ENCODE measurements at places on chromosomes 2 and 18.

GRCh38 chr2:2520401-2520811, 189.3 kb upstream of the MYT1L start:
- no peak for DNase-seq

DNA sequence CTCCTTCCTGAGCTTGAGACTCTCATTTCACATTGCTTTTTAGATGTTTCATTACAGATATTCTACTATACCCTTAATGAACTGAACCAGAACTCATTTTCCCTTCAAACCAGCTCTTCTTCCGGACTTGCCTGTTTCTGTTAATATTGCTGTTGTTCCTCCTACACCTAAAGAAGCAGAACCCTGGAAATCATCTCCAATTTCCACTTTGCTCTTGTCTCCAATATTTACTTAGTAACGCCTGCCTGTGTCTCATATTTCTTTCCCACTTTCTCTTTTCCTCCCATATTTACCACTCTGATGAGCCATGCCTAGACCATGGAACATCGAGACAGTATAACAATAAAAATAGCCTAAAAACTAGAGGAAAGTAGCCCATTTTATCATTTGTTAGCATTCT, 17.9 kb upstream of the GMCL1 start:
- DNase-seq, result no peak

DNA sequence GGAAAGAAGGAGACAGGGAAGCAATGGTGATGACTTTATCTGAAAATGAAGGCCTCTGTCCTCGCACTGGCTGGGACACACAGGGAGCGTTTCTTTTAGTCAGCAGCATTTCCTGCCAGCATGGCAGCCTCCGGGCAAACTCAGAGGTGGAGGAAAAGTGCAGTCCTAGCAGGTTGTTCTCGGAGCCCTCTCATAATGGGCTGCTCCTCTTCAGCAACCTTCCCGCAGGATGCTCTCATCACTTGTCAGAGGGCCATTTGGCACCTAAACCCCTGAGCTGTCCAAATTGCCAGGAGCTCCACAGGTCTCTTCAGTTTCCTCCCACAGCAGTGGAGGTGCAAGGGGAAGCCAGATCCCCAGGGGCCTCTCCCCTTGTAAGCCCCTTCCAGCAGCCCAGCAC, 6.2 kb downstream of the STK39 start:
- no peak for DNase-seq

DNA sequence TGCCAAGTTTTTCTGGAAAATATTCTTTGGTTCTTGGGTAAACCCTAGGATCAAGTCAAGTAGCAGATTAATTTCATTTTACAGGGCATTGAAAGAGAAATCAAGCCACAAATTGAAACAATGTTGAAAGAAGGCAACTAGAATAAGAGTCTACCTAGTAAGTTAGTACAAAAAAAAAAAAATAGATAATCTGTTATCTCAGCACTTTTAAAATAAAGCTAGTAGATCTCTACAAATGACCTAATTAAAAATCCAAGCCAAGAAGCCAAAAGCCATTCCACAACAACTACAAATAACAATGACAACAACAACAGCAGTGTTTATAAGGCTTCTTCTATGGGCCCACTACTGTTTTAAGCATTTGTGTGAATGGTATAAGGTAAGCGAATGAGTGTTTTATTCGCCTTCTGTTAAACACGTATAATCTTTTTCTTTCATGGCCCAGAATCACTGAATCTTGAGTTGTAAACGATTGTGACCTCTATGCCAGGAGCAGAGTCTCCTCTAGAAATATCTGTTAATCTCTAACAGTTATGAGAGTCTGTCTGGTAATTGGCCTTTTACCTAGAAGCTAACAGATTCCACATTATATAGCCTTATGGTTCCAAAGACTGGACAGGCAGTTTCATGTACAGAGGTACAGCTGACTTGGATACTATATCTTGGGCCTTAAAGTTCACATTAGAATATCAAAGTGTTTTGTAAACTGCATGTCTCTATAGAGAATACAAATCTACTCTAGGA, 28.6 kb upstream of the CUL3 start:
- no peak for DNase-seq

DNA sequence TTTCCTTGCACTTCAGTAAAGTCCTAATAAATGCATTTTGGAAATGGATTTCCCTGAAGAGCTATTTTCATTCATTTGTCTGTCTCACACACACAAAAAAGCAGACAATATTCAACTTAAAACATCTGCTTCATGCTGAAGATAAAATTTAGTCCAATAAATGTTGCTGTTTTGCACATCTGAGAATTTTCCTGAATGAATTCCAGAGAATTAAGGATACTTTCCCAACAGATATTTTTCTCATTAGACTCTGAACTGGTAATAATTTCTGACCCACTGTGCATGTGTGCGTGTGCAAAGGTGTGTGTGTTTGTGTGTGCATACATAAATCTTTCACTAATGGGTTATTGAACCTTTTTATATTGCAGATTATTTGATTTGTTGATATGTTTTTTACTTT, 390.2 kb upstream of the TMEFF2 start:
- DNase-seq, result no peak

- no peak for DNase-seq
These were observed 778.5 kb upstream of the FANCL start for GRCh38 chr2:59019566-59020159.

DNA sequence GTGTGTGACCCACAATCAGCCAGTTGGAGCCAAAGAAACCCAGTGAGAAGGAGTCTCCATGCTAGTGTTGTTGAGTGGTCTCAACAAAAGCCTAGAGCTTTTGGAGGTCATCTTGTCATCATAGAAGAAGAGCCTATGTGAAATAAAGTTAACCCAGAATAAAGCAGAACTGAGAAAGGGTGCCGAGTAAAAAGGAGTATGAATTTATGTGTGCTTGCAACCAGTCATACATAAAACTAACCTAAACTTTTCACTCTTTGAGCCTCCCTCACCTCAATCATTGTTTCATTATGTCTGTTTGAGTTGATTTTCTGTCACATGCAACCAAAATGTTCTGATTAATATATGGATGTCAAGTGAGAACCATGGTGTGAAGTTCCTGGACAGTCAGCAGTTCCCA, 599.3 kb upstream of the ZEB2 start:
- no peak for DNase-seq

GRCh38 chr2:50102383-50102782, 929.5 kb downstream of the NRXN1 start:
- no peak for DNase-seq

DNA sequence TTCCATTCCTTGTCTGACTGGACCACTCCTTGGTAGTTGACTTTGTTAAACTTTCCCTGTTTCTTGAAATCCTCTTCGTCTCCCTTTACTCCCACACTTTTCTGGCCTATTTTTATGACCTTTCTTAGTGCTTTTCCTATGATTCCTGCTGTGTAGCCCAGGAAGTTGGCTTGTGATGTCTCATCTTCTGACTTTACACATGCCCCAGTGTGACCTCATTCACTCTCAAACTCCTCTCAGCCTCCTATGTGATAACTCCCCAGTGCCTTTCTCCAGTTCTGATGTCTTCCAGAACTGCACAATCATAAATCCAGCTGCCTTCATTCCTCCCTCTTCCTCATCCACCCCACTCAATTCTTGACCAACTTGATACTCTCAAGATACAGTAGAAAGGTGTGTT, 407.6 kb downstream of the TGIF1 start:
- no peak for DNase-seq

GRCh38 chr2:116935097-116935814, 879.2 kb upstream of the DDX18 start:
- no peak for DNase-seq

DNA sequence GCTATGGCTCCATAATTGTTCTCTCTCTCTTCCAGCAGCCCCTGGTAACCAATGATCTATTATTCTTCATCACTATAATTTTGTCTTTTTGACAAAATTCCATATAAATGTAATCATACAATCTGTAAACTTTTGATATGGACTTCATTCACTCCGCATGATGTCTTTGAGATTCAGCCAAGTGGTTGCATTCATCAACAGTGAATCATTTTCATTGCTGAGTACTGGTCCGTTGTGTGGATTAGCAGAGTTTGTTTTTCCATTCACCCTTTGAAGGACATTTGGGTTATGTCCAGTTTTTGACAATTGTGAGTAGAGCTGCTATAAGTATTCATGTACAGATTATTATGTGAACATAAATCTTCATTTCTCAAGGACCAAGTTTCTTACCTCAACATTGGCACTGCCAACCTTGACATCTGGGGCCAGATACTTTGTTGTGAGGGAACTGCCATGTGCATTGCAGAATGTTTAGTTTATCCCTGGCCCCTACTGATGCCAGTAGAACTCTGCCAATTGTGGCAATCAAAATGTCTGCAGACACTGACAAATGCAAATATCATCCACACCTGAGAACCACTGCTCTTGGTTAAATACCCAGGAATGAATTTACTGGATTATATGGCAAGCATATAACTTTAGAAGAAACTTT, 48.4 kb upstream of the BCL2L11 start:
- no peak for DNase-seq

DNA sequence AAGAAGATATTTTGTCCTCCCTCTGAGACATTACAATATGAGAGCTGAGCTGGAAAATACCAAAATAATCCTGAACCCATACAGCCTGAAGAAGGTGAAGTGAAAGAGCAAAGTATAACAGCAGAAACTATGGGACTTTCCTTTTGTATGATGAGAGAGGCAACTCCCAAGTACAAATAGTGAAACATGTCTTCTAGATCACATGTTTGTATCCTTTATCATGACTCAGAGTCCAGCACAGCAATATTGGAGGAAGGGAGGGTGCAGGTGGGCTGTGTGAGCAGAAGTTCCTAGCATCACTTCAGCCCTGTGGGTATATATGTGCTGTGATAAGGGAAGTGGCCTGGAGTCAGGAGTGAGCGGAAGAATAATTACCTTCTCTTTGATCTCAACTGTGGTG, 265.6 kb upstream of the NRXN1 start:
- no peak for DNase-seq

DNA sequence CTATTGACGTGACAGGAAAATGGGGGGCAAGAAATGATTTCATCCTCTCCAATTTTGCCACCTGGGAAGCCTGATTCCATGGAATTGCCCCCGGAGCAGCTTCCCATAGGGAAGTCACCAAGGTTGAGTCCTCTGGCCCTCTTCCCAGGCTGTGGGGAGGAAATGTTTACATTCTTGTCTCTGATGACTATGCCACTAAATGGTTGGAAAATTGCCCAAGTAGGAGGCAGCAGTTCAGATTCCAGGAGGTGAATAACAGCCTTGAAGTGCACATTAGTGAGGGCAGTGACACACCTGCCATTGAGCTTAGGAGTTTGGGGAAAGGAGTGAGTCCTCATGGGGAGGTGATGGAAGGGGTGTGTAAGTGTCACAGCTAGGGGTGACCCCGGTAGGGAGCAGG, 449.2 kb upstream of the DCC start:
- DNase-seq, result no peak

- no peak for DNase-seq
These were observed 814 bp upstream of the RAB1A start for GRCh38 chr2:65130664-65131175.

All from inflammatory macrophage treated with lipopolysaccharide for 4 hours (primary cell).